T1000 (cell line): ENCODE measurements at places on chromosomes 13 and 19.

GRCh38 chr13:96308568-96308967 is 218.7 kb downstream of the HS6ST3 start:
- no peak for DNase-seq

DNA sequence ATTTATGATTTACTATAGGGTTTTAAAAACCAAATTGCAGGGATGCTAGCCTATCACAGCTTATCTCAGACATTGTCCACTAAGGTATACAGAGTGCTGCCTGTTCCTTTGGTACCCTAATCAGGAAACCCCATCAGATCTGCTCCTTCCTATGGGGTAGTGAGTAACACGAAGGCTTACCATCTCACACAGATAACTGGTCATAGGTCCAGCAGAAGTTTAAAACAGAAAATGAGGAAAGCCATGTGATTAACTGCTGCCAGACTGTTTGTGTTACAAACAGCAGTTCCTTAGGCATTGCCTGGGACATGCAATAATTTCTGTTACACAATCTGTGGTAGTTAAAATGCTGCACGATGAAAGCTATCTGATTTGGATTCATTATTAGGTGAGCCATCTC is 53.5 kb upstream of the ALOX5AP start:
- DNase-seq = peak; percentile 7

DNA sequence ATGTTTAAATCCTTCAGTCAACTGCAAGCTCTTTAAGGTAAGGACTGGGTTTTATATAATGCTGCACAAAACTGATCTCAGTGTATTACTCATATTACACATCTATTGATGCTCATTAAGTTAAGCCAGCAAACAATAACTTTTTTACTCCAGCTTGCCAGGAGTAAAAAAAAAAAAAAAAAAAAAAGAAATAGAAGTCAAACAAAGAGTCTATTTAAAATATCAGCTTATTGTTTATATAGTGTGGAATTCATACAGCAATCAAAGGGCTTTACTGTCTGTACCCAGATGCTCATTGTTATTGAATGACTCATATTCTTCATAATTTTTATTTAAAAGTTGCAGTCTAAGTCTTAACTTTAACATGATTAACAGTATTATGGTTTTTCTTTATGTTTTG is 21.8 kb upstream of the KBTBD7 start:
- DNase-seq = no peak

DNA sequence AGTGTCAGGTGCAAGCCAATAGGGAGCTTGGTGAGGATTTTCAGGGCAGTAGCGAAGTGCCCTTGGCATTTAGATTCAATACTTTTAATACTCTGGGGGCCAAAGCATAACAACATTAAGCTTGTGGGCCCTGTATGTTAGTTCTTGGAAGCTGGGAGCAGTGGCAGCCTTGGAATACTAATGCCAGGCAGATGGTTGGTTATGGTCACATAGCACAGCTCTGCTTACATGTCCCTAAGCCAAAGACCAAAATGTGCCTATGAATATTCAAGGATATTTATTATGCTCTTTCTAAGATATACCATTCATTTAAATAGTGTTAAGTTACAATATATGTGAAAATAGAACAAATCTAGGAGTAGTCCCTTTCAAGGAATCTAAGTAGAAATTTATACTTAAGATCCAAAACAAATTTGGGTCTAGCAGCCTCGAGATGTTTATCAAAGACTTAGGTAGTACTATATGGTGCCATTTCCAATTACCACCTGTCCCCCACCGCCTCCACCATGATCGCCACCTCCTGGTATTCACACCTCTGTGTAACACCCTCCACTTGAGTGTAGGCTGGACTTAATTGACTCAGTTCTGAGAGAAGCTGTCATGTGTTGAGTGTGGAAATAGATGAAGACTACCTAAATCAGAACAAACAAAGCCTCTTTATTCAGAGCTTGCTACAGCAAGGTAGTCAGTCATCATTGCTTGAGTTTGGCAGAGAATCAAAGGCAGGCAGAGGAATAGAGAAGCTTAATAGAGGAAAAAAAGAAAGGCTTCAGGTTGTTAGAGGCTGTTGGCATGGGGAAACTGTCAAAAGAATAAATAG is 261.0 kb downstream of the GPC5 start:
- DNase-seq = no peak

- DNase-seq = peak; percentile 26
Measured at GRCh38 chr13:19959141-19959830, 759 bp downstream of the ZMYM2 start.

GRCh38 chr13:24684600-24684998 is 4.4 kb downstream of the ATP12A start:
- no peak for DNase-seq

GRCh38 chr19:46159418-46160232 is 11.6 kb downstream of the IGFL2 start:
- DNase-seq = no peak

DNA sequence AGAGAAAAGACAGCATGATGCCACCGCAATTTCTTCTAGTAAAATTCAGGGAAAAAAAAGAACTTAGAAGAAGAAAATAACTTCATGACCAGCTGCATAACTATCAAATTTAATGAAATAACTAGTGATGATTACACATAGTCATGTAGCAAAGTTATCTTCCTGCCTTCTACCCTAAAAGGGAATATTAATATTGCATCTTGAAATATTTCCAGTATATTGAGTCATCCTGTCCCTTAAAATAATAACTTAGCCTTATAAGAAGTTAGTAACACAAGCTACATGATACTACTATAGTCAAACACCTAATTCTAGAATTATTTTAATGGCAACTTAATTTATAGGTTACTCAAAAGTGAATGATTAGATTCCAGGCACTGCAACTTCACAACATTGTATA is 289.2 kb downstream of the KLF12 start:
- DNase-seq = no peak

DNA sequence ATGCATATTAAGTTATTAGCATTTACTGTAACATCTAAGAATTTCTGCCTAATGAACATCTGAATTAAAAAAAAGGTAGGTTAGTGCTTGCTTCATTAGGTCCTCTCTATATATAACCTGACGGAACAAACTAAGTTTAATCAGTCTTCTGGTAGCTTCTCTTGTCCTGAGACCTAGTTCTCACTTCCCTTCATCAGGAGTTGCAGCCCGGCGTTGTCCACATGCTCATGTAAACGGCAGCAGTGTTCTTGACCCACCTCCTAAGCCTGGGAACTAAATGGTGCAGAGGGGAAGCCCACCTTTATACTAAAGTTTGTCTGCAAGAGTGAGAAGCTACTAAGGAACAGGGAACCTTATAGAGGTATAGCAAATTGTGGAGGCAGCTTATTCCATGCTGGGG is 31.9 kb upstream of the CPB2 start:
- DNase-seq = no peak

GRCh38 chr19:6061376-6062130 is 48.7 kb downstream of the RFX2 start:
- DNase-seq = no peak

- DNase-seq = no peak
Measured at GRCh38 chr13:110650436-110650835, 35.1 kb downstream of the NAXD start.

DNA sequence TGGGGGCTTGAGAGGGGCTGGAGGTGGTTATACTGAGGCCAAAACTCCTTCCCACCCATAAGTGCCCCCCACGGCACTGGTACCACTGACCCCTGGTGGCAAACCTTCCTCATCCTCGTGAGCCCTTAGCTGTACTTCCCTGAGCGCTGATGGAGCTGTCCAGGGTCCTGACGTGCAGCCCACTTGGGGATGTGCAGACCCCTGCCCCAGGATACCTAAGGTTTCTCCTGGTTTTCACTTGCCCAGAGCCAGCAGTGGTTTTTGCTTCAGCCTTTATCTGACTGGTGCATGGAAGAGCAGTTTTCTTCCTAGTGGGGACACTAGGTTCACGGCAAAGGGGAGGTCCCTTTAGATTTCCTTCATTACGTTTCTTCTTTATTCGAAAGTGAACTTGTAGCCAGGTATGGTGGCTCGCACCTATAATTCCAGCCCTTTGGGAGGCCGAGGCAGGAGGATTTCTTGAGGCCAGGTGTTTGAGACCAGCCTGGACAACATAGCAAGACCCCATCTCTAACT is 28.7 kb upstream of the KCTD15 start:
- no peak for DNase-seq

DNA sequence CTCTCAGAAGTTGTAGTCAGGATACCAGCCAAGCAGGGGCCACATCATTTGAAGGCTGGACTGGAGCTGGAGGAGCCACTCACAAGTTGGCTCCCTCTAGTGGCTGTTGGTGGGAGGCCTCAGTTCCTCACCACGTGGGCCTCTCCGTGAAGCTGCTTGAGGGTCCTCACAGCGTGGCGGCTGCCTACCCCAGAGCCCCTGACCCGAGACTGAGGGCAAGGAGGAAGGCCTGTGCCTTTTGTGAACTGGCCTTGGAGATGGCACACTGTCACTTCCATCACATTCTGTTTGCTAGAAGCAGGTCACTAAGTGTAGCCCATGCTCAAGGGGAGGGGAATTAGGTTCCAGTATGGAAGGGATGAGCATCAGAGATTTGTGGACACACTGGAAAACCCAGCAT is 14.6 kb downstream of the GNA11 start:
- DNase-seq = no peak

DNA sequence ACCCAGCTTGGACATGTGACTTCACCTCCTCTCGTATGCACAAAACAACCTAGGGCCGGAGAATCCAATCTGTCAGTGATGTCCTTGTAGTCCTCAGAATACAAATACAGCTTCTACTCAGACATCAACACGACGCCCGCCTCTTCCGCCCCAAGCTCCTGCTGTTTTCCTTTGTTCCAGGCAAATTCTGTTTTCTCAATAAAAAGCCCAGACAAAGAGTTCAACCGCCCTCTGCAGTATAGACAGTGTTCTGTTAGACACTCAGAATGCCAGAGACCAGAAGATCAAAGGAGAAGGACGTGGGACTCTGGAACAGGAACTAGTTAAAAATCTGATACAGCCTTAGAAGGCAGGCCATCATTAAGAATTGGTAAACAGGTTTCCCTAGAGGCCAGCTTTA is 42.0 kb upstream of the GGACT start:
- DNase-seq = no peak

DNA sequence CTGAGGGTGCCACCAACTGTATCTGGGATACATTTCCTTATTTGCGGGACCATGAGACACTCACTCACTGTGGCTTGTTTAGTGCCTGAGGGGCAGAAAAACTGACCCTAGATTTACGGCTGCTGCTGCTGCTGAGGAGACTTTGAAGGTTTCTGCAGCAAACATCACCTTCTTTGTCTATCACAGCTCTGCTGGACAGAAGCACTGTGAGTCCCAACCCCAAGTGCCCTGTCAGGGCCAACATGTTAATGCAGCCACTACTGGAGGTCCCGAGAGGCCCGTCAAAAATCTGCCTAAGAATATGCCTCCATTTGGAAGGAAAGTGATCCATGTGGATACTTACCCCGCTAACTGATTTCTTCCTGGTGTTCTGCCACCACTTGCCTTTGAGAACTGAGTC is 37.3 kb upstream of the UBL3 start:
- DNase-seq = no peak

DNA sequence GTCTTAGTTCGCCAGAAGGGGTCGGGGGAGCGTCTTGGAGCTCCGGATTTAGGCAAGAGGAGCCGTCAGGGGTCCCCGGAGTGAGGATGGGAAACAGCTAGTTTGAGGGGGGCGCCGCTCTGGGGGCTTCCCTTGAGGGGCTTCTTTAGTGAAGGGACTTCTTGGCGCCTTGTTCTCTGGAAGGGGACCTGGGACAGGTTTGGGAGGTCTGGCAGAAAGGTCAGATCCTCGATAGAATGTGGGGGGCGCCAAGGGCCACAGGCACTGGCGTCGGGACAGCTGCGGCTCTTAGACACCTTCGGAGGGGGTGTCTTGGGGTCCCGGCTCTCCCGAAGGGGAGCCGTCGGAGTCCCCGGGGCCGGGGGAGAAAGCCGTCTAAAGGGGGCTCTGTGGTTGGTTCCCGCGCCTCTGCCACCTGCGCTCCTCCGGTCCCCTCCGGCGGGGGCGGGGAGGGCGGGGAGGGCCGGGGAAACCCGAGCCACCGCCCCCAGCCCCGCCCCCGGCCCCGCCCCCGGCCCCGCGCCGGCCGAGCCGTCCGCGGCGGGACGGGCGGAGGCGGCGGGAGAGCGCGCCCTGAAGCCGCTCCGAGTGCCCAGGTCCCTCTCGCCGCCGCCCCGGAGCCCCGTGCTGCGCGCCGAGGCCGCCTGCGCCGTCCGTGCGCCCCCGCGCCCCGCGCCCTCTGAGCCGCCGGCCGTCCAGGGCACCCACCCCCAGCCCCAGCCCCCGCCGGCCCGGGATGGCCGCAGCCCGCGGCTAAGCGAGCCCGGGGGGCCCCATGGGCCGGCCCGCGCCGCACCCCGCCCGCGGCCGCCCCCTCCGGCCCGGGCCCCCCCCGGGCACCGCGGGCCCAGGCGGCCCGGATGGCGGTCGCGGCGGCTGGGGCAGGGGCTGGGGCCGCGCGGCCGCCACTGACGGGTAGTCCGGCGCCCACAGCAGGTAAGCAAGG is at the start of gene NRTN:
Gene NRTN, plus strand, starts transcription at position 552 of the 946 bp plus-strand sequence. CDS start 19,099 bp downstream, outside the sequence.
- no peak for DNase-seq

GRCh38 chr13:96294930-96295881 is 205.3 kb downstream of the HS6ST3 start:
- DNase-seq = no peak
